Smooth muscle cell of the coronary artery (primary cell): ENCODE measurements at places on chromosomes 13 and 19. TPM values are rescaled to one million over a fixed set of nuclear protein-coding genes. Genes with fewer than 3 reads are reported as not detected.

Gene TPTE2
- not detected in 2 replicates for total RNA-seq

Gene IGLON5
- total RNA-seq = not detected in 2 replicates

Gene HCN2
- 0.30 and 1.2 TPM in 2 replicates for total RNA-seq

Gene HIPK4
- total RNA-seq = under 0.01 and 0.08 TPM in 2 replicates

Gene CATSPERD
- total RNA-seq = not detected in 2 replicates

Gene ZNF547
- total RNA-seq = 4.3 and 10.6 TPM in 2 replicates

Gene ATP4B
- not detected in 2 replicates for total RNA-seq

Gene CBARP
- total RNA-seq = 0.82 and 1.1 TPM in 2 replicates

Gene SHC2
- total RNA-seq = 0.08 and 4.1 TPM in 2 replicates

Gene CABP5
- total RNA-seq = not detected in 2 replicates
